Cortex of kidney (tissue), 1 donor: ENCODE measurements at places on chromosomes 2 and 18.

DNA sequence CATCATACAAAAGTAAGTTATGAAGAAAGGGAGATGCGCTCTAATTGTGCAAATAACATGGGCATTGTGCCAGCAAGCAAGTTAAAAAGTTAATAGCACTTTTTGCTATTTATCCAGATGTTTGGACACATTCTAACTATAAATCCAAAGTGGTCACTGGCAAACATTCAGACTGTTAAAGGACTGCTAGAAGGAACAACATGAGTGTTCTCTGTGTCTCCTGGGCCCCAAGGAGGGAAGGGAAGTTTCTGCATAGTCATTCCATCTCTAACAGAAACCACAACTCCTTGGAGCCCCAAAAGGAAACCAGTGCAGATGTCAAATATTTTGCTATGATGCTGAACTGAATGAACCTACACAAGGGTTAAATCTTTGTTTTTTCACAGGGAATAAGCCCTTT, 213.3 kb upstream of the HNRNPA3 start:
- no peak for DNase-seq

- no peak for DNase-seq
These were observed 68.2 kb downstream of the ZNF516 start for GRCh38 chr18:76426737-76427305.

DNA sequence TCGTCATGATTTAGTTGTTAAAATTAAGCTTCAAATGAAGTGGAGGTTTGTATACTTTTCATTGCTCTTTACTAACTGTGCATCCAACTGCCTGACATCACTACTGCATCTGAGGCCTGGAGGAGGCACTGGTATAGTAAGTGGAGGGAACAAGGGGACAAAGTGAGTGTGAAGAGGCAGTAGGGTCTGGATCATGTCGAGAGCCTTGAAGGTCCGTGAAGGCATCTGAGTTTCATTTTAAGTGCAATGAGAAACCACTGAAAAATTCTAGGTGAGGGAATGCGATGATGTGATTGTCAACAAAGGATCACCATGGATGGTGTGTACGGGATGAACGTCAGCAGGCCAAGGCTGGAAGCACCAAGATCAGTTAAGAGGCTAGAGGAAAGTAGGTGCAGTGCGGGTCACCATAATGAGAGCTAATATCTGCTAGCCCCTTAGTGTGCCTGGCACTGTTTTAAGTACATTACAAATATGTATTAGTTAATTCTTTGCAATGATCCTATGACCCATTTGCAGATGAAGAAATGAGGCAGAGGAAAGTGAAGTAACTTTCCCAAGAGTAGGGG, 96.1 kb downstream of the CABYR start:
- DNase-seq: no peak

DNA sequence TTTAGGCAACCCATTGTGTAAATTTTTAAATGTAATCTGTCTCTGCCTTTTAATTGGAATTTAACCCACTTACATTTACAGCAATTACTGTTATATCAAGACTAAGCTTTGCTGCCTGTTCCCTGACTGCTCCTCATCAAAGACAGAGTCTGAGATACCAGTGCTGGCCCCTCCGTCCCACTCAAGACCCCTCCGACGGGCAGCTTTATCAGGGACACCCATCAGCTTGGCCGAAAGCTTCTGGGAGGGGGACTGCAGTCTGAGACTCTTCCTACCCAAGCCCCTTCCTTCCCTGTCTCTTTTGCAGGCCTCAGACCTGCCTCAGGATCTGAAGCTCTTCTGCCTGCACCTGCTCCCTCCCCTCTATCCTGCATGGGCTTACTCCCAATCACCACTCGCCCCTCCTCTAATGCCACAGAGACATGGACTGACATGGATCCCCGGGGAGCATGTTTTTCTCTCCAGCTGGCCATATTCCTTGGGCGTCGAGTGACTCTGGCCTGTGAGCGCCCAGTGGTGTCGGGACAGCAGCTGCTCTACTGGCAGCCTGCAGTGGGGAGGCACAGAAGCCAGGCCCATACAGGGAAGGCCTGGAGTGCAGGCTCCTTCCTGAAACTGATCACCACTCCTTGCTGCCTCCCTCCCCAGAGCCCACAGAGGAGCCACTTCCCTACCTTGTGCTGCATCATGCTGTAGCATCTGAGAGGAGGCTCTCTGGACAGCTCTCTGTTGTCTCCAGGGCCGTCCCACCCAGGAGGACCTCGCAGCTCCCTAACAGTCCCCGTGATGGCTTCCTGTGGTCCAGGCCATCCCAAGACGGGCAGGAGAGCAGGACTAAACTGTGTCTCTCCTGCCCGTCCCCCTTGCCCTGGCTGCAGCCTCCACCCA, 3.7 kb upstream of the KIF1A start:
- no peak for DNase-seq

DNA sequence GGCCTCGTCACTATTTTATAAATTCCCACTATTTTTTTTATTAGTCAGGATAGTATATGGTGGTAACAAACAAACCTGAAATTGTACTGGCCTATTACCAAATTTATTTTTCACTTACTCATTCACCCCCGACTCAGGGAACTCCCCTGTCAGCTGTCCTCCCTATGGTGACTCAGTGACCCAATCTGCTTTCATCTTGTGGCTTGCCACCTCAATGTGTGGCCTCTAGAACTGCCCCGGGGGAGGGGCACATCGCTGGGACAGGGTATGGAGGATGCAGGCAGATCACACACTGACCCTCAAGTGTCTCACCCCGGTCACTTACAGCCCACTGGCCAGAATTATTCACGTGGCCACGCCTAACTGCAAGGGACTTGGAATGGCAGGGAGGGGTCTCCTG, 71.6 kb downstream of the ACTR2 start:
- no peak for DNase-seq

DNA sequence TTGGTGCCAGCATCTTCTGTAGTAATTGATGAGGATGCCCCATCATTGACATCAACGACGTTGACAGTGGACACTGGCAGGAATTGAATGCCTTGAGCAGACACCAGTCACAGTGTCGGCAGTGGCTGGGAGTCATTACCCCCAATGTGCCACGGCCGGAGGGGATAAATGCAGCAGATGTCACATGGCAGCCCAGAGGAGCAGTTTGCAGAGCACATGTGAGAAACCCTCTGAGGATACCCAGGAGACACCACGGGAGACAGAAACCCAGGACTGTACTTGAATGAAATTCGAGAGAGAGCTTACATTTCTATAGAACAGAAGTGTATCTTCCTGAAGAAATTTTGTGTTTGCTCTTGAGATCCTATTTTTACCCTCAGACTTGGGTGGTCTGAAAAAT, 409.1 kb upstream of the TNP1 start:
- no peak for DNase-seq

DNA sequence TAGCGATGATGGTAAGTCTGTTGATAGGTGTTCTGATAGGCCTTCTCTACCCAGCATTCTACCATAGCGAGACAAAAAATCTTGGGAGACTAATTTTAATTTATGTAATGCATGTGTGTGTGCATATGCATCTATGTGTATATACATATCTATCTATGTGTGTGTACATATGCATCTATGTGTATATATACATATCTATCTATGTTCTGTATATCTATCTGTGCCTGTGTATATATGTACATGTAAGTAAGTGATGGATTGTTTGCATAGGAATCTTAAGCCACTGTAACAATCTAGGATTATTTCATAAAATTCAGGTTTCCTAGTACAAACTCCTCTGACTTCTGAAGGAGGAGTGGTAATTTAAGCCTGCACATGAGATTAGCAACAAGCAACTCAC, 197.2 kb upstream of the PXDN start:
- DNase-seq: no peak

- DNase-seq: no peak
These were observed 46.5 kb downstream of the IL1RL2 start for GRCh38 chr2:102233132-102233884.

DNA sequence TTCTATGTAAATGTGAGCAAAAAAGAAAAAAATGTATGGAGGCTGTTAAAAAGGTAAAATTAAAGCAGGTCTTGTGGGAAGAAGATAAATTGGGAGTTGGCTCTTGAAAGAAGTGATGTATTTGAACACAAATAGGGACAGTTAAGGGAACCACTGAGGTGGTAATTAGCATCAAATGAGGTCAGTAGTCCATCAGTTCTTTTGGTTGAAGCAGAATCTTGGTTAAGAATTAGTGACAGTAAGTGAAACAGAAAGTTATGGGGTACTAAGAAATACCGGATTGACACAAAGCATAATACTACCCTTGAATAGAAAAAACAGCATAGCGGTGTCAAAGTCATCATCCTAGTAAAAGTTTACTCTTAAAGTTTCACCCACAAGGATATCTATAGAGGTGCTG, 352.6 kb upstream of the VRK2 start:
- no peak for DNase-seq

DNA sequence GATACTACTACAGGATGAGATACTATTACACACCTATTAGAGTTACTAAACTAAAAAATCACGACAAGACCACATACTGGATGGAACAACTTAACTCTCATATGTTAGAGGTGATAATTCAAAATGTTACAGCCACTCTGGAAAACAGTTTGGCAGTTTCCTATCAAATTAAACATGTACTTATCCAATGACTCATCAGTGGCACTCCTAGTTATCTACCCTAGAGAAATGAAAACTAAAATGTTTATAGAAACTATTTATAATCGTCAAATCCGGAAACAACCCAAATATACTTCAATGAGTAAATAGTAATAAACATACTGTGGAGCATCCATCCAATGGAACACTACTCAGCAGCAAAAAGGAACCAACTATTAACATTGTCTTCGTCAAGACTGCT, 137.0 kb upstream of the RBBP8 start:
- no peak for DNase-seq

DNA sequence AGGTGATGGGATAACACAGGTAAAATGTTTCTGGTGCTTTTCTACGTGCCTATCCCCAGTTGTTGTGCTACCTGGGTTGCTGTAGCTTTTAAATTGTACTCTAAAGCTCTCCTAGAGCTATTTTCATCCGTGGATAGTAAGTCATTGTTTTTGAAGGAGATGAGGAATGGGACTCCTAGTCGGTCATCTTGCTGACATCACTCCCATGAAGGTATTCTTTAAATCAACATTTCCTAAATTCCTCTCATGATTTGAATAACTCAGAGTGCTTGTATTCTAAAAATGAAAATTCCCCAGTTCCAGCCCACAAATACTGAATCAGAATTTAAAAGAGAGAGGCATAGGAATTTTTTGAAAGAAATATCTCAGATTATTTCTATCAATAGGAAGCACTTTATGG, 44.3 kb downstream of the CCDC148 start:
- DNase-seq: no peak

GRCh38 chr2:98795891-98796676, 65.2 kb upstream of the MGAT4A start:
- DNase-seq: no peak

DNA sequence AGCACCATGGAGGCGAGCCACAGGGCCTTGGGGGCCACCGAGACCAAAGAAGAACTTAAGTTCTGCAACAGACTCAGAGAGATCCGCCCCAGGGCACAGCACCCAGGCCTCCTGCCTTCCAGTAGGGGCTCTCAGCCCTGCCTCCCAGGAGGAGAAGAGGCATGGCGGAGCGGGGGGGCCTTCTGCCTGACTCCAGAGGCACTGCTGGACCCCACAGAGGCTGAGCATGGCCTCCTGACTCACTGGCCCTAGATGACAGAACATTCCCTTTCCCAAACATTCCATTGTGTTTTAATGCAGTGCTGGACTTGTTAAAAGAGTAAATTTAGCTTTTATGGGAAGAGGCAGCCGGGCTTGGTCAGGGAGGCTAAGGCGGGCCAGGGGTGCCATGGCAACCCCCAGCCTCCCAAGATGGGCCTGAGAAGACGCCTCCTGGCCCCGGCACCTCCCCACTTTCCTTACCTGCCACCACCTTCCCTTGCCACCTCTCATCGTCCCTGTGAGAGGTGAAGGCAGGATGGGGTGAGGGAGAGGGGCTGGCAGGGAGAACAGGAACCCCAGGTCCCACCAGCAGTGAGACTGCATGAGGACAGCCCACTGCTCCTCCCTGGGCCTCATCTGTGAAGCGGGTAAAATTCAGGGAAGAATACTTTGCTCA, 65.4 kb downstream of the SMAD7 start:
- no peak for DNase-seq

DNA sequence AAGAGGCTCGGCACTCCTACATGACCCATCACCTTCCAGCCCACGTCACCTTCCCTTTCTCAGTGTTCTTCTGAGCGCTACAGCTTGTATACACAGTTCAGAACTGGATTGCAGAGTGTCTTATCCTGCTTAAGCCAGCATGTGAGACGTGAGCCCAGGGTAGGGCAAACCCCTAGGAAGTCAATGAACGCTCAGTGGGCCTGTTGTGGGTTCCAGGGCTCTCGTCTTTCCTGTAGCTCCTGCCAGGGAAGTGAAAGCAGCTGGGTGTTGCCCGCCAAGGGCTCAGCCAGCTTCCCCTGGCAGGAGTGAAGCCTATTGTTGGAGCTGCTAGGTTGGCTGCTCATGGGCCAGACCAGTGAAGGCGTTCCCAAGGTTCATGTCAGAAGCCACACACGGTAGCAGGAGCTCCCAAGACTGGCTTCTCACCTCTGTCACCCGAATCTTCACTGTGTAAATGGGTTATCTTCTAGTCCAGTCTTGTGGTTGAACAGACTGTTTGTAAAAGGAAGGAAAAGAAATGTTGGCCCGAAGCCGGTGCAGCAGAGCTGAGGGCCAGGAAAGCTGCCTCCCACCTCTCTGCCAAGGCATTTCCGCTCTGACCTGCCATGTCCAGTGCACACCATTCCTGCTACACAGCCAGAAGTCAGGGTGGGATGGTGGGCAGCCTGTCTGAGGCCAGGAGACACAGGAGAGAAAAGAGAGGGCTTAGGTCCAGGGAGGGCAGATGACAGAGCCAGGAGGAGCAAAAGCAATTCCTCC, 69.6 kb upstream of the RMDN2 start:
- DNase-seq: no peak

GRCh38 chr2:12918835-12919445, 202.2 kb downstream of the TRIB2 start:
- no peak for DNase-seq

GRCh38 chr2:61926531-61927477, 21.3 kb downstream of the COMMD1 start:
- DNase-seq: no peak

DNA sequence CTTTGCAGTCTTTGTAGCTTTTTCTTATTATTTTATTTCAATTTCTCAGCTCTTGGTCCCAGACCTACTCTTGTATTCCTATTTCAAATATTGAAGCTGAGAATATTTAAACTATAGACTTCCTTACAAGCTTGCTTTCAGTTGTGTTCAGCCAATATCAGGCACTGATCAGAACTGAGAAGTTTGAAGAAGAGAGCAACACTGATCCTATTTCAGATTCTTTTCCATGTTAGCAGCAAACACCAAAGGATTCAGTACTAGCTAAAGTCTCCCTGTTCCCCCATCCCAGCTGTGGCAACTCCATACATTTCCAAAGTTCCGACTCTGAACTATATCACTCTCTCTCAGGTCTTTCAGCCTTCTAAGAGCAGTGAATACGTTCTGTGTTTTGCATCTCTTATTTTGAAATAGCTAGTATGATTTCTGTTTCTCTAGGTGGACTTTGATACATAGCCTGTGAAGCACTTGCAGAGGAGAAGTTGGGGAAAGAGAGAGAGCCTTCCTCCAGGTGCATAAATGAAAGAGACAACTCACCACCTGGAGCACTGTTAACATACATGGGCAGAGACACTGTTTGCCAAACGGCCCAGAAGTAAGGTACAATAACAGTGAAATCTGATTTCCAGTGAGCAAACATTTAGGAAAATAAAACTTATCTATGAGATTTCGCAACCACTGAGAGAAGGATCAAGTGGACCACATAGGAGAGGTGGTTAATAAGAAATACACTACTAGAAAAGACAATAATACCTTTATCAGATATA, 135.0 kb upstream of the ZNF804A start:
- DNase-seq: no peak

- no peak for DNase-seq
These were observed 34.4 kb upstream of the CABYR start for GRCh38 chr18:24104486-24104885.
